ENCODE measurements at places on chromosomes 7 and 10. TPM values are rescaled to one million over a fixed set of nuclear protein-coding genes. Genes with fewer than 3 reads are reported as not detected.
A peak's percentile ranks its signal among the peaks of the same experiment; 100 is the strongest.

Gene NKX1-2
- total RNA-seq = not detected

Gene FAM237B
- total RNA-seq = not detected

Gene SLC35G1
- 2.9 TPM for total RNA-seq

Gene FAM25G
- not detected for total RNA-seq

Gene HGF
- total RNA-seq = not detected

Gene ZNF425
- total RNA-seq = 0.39 TPM

- DNase-seq = no peak
Measured at GRCh38 chr7:4226524-4226882, 455.6 kb upstream of the FOXK1 start.

- DNase-seq = no peak
Measured at GRCh38 chr7:127438836-127439235, 46.3 kb upstream of the ZNF800 start.

DNA sequence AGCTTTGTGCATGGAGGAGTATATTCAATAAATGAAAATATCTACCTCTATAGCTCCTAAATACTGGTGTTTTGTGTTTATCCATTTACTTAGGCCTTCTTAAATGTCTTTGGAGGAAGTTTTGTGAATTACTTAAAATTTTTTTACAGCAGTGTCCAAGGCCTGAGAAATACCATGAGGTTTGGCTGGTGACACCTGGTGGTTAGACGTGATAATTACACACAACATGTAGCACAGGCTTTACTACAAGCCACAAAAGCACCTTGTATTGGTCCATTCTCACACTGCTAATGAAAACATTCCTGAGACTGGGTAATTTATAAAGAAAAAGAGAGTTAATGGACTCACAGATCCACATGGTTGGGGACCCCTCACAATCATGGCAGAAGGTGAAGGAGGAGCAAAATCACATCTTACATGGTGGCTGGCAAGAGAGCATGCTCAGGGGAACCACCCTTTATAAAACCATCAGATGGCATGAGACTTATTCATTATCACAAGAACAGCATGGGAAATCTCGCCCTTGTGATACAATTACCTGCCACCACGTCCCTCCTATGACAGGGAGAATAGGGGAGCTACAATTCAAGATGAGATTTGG lies 20.6 kb downstream of the HYAL4 start:
- DNase-seq = peak; percentile 5

DNA sequence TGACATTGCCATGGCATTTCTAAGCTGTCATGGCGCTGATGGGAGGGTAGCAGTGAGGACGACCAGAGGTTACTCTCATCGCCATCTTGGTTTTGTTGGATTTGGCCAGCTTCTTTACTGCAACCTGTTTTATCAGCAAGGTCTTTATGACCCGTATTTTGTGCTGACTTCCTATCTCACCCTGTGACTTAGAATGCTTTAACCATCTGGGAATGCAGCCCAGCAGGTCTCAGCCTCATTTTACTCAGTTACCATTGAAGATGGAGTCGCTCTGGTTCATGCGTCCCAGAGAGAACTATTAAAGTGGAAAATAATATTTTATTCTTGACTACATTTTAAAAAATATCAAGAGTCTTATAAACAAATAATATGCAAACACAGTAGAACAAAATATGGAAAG lies 131.7 kb downstream of the RSU1 start:
- no peak for DNase-seq

DNA sequence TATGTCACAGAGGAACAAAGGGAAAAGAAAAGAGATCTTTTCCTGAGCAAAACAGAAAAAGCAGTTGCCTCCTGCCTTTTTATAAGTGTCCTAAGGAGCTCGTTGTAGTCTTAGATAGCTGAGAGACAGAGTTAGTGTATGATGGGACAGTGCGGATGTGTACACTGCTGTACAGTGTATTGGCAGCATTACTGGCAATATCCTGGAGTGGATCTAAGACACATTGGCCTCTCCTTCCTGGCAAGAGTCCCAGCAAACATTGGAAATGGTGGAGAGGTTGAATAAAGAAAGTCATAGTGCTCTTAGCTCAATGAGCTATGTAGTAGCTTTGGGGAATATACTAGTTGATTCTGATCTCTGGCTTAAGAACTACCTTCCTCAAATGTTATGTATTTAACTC lies 22.7 kb downstream of the GARS1 start:
- DNase-seq = no peak

DNA sequence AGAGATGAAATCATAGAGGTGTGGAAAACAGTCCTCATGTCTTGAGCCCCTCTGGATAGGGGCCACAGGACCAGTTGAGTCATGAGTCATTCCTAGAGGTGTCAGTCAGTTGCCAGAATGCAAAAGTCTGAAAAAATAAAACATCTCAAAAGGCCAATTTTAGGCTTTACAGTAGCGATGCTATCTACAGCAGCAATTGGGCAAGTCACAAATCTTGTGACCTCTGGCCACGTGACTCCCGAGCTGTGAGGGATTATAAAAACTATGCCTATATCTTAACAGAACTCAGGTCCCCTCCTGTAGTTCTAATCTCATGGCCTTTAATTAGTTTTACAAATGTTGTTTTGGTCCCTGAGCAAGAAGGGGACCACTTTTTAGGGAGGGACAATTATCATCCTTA lies 15.6 kb upstream of the TAS2R41 start:
- no peak for DNase-seq

- no peak for DNase-seq
Measured at GRCh38 chr10:132205650-132206376, 19.1 kb downstream of the DPYSL4 start.

DNA sequence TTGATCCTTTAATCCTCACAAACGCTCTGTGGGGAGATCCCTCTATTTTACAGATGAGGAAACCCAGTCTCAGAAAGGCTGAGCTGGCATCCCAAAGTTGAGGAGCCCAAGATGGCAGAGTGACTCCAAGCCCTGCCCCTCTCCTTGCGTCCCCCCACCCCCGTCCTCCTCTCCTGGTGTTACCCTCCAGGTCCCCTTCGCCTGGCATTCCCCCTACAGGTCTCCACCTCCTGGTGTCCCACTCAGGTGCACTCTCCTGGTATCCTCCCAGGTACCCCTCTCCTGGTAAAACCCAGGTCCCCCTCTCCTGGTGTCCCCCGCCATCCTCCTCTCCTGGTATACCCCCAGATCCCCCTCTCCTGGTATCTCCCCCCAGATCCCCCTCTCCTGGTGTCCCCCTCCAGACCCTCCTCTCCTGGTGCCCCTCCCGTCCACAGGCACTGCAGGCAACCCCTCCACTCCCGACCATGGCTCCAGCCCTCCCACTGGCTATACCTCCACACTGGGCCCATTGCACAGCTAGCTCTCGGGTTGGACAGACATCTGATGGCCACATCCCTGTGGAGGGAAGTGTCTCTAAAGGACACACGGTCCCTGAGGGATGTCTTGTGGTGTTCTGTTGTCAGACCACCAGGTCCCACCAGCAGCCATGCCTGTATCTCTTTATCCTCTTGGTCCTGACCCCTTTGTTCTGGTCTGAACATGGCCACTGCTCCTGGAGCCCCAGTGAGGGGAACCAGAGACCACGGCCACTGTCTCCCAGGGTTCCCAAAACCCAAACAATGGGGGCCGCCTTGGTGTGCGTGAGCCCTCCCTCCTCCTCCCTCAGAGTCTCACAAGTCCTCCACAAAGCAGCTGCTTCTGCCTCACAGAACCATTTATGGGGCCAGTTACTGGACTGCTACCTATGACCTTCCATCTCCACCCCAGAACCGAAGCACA lies 37.2 kb downstream of the CALML3 start:
- no peak for DNase-seq

GRCh38 chr10:45550903-45551786 lies 121.4 kb downstream of the ZFAND4 start:
- no peak for DNase-seq

- DNase-seq = no peak
Measured at GRCh38 chr7:3200504-3200903, 100.5 kb upstream of the SDK1 start.

DNA sequence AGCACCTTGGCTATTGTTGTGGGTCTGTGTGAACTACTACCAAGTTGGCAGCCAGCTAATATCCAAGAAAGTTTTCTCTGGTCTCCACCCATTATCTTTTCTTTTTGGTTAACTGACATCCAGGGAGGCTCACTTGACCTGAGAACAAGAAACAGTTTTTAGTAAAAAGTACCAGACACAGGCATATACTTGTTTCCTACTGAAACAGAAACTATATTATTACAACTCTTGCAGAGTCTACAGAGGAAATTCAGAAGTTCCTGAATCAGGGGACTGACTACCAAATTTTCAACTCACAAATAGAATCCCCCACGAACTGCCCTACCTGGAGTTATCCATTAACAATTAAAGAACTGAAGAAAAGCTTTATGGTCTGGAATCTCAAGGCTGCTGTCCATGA lies 168.9 kb downstream of the KCND2 start:
- DNase-seq = no peak

DNA sequence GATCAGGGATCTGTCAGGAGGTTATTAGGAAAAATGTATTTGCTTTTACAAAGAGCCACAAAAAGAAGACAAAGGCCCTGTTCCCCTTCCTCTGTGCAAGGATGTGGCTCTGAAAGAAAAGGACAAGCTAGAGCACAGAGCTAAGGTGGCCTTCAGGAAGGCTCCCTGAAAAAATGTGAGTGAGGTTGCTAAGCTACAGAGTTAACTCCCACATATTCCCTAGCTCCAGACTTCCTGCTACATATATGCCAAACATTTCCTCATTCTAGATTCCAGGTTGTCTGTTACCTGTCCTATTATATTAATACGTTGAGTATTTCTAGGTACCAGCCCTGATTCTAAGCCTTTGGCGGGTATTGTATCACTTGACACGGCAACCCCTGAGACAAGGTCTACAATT lies 369.0 kb downstream of the PARD3 start:
- no peak for DNase-seq

DNA sequence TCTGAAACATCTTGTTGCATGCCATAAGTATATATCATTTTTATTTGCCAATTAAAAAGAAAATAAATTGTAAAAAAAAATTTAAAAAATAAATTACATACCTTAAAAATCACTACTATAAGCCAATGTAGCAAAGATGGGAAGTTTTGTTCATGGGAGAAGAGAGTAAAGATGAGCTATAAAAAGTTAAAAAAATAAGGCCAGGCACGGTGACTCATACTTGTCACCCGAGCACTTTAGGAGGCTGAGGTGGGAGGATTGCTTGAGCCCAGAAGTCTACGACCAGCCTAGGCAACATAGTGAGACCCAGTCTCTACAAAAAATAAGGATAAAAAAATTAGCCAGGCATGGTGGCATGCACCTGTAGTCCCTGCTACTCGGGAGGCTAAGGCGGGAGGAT lies 8.4 kb upstream of the STK32C start:
- no peak for DNase-seq

DNA sequence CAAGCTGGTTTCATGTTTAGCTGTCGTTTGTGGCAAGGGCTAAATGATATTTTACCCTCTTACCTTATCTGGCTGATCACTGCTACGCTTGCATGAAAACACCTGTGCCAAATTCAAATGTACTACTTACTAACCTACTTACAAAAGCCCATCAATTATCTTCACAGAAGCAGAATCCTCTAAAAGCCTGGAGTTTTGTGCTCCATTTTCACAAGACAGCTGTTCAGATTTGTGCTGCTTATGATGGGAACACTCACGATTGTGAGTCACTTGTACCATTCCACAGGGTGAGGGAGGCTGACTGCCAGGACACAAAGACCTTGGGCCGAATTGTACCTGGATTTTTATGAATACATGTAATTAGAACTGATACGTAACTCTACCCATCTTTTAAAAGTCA lies 245.0 kb upstream of the NPY start:
- DNase-seq = no peak

DNA sequence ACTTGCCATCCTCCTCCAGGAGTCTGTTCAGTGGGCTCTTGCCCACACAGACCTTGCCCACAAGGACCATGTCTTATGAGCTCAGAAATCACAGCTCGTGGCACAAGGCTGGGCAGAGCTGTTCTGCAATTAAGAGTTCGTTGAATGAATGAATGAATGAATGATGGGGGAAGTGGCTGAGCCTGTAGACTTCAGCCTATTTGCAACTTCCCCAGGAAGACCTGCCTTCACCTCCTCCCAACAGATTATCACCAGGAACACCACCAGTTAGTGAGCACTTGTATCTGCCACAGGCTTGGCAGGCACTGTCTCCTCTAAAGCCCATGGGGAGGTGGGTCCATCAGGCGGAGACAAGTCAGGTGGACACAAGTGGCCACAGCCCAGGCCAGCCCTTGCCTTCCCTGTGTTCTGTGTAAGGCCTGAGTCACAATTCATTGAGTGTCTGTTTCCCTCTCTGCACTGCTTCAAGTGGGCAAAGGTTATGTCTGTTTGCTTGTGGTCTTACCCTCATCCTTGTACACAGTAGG lies 1.8 kb upstream of the FGF8 start:
- DNase-seq = no peak

GRCh38 chr7:24336461-24336860 lies 52.5 kb downstream of the NPY start:
- no peak for DNase-seq
